ENCODE measurements at places on chromosomes 2 and 18. TPM values are rescaled to one million over a fixed set of nuclear protein-coding genes. Genes with fewer than 3 reads are reported as not detected.
A peak's percentile ranks its signal among the peaks of the same experiment; 100 is the strongest.

DNA sequence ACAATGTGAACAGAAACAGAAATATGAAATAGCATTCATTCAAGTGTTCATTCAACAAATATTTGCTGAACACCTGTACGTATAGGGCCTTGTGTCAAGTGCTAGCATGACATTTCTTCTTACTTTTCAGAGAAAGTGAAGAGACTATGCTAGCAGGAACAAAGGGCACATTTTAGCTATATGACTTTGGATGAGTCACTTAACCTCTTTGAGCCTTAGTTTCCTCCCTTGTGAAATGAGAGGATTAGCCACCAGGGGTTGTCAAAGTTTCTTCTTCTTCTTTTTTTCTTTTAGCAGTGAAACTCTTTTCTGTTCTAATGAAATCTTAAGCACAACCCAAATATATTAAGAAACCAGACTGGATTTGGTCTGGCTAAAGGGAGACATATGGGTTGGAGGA, 53.1 kb downstream of the FIGN start:
- DNase-seq, result no peak

REG3G gene
- total RNA-seq, result not detected

- no peak for DNase-seq
Observed at GRCh38 chr18:35489913-35490490, 7.8 kb downstream of the INO80C start.

GRCh38 chr2:213806125-213806726, 522.0 kb downstream of the SPAG16 start:
- DNase-seq, result no peak

- no peak for DNase-seq
Observed at GRCh38 chr2:110994250-110994961, 126.3 kb upstream of the BCL2L11 start.

CDKL4 gene
- total RNA-seq, result 0.60 TPM

DNA sequence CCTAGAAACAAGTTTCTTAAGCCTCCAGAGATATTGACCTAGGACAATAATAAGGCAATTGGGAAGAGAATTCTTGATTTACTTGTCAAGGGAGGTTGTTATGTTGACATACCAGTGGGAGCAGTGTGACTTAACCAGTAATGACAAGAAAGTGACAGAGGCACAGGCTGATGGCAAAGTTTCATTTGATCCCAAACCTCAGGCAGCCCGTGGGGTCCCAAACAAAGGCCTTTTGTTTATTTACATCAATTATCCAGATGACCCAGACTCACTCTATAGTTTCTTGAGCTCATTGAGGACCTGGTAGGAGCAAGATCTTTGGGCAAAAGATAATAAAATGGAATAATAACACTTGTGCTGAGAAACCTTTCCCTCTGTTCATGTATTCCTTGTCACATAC, 336.8 kb downstream of the ARL6IP6 start:
- no peak for DNase-seq

- no peak for DNase-seq
Observed at GRCh38 chr2:21571686-21572085, 447.9 kb downstream of the TDRD15 start.

DNA sequence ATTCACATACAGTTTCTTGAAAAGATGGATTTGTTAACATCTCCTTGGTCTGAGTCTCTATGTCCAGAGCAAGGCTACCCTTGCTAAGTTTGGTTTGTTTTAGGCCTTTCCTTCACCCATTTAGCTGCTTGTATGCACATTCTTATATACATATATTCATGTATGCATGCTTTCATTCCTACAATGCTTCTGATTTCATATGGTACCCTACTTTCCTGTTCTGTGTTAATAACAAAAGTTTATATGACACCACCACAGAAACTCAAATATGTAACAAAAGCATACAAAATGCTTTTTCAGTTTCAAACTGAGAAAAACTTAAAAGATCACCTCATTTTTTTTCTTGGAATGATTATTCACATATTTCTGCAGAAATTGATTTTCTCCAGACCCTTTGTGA, 39.4 kb downstream of the OSGEPL1 start:
- DNase-seq, result no peak

DNA sequence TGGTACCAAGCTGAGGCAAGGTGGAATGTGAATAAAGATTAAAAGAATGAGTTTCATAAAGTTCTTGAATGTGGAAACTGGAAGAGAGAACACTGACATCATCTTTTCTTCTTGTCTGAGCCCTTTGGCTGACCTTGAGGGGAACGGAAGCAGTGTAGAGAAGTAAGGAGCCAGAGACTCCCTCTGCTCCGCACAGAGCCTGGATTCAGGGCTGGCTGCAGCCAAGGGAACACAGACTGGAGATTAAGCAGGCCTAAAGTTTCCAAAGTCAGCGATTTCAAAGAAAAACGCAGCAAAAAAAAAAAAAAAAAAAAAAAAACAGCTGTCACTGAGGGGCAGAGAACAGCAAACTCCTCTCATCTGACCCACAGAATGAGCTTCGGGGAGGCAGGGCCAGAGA, 19.3 kb upstream of the ALK start:
- no peak for DNase-seq

GRCh38 chr2:230961091-230961491, 34.8 kb upstream of the SPATA3 start:
- no peak for DNase-seq

RSAD2 gene
- total RNA-seq, result 3.7 TPM

- no peak for DNase-seq
Observed at GRCh38 chr18:8717011-8717770, 11.8 kb downstream of the MTCL1 start.

DNA sequence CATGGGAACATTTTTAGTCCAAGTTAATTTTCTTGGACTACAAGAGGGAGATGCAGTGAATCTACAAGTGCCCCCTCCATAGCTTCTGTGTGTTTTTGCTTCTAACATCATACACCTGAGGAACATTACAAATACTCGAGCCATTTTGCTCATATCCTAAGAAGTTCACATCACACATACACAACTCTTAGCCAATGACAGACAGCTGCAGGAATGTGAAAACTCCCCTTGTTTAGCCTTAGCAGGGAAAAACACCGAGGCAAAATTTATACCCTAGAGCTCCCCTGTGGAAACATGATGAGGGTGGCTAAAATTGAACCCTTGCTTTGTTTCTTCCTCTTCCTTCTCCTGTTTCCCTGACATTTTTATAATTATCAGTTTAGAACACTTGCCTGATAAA, 928.3 kb upstream of the NRXN1 start:
- no peak for DNase-seq

- no peak for DNase-seq
Observed at GRCh38 chr2:232476791-232477190, 10.8 kb downstream of the ECEL1 start.

- peak; percentile 72 for DNase-seq
Observed at GRCh38 chr2:36356298-36356989, 866 bp downstream of the CRIM1 start.

- no peak for DNase-seq
Observed at GRCh38 chr2:214377286-214377624, 33.6 kb upstream of the VWC2L start.

ADD2 gene
- total RNA-seq, result 1.3 TPM

- DNase-seq, result no peak
Observed at GRCh38 chr18:58997811-58998337, 133.2 kb downstream of the ZNF532 start.

- no peak for DNase-seq
Observed at GRCh38 chr2:88659538-88659915, 31.9 kb upstream of the RPIA start.

DNA sequence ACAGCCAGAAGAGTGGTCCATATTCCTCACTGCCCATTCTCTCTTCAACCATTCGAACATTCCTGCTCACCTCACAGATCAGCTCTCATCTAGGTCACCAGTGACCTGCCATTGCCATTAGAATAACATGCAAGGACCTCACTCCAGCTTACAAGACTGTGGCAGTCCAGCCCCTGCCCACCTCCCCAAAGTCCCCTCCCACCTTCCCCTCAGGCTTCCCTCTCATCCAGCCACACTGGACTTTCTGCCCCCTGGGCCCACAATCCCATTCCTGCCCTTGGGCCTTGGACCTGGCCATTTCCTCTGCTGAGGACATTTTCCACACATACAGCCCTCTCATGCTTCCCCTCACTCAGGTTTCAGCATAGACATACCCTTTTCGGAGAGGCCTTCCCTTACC, 5.2 kb upstream of the TMEM177 start:
- DNase-seq, result no peak

- DNase-seq, result no peak
Observed at GRCh38 chr2:219513787-219514186, 495 bp upstream of the ASIC4 start.

CHST10 gene
- 25.8 TPM for total RNA-seq

DNA sequence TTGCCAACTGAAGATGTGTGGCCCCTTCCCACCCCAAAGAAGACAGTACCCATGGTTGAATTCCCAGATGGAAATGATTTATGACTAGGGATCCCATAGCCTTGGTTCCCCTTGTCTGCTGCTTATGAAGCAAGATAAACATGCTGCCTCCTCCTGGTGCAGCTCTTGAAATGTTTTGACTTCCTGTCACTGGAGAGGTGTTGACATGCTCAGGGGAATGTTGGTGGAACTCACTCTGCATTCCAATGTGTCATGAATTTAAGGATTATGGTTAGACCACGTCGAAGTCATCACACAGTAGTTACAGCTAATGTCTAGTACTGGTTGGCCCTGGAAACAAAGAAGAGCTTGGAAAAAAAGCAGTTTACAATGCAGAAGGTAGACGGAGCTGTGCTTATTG, 69.0 kb upstream of the FAM110C start:
- DNase-seq, result no peak

DNA sequence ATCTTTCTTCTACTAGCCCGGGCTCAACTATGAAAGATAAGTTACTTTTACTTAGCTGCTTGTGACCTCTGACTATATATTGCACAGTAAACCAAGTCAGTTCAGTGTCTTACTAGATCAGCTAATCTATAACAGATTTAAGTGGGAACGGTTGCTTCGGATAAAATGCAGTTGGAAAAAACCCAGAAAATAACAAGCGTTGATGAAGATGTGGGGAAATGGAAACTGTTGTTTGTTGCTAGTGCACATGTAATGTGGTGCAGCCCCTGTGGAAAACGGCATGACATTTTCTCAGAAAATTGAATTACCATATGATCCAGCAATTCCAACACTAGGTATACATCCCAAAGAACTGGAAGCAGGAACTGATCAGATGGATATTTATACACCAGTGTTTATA, 248.5 kb downstream of the PRKCE start:
- DNase-seq, result no peak

DNA sequence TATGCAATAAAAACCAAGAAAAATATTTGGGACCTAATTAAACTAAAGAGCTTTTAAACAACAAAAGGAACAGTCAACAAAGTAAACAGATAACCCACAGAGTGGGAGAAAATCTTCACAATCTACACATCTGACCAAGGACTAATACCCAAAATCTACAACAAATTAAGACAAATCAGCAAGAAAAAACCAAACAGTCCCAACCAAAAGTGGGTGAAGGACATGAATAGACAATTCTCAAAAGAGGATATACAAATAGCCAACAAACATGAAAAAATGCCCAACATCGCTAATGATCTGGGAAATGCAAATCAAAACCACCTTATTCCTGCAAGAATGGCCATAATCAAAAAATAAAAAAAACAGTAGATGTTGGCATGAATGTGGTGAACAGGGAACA, 250.1 kb downstream of the C1D start:
- DNase-seq, result no peak

DCDC2C gene
- not detected for total RNA-seq

DNA sequence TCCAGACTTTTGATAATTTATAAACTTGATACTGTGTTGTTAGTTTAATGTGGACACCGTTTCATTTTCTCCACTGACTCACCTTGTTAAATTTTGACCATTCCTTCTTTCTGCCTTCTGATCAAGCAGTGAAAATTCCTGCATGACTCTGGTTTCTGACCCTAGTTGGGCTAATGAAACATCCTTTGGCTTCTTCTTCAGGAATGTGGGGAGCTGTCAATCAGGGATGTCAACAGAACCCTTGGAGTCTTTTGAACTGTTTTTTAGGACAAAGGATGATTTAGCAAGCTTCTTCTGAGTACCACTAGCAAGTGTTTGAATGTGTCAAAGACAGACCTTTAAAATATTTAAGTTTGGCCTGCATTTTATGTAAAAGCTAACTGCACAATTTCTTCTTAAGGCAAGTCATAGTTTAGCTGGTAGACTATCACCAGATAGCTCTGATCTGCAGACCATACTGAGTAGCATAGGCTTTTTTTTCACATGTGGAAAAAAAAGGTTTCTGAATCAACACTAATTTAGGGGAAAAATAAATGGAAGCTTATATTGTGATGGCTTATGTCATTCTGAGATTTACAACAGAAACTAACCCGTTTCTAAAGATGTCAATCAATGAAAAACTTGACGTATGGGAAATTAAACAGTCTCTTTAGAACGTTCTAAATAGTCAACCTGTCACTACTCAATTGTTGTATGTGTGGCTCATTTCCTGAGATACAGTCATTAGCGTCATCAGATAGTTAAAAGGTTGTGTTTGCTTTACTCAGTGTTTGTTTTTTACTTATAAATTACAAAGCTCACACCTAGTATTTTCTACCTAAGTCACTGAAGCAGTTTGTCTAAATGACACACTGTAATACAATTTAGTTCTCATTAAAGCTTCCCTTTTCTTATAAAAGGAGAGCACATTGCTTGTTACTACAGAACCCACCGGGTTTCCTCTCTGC, 311.4 kb downstream of the PTPRM start:
- no peak for DNase-seq

PRSS56 gene
- 0.09 TPM for total RNA-seq

- no peak for DNase-seq
Observed at GRCh38 chr2:168566974-168567665, 111.0 kb downstream of the CERS6 start.

DNA sequence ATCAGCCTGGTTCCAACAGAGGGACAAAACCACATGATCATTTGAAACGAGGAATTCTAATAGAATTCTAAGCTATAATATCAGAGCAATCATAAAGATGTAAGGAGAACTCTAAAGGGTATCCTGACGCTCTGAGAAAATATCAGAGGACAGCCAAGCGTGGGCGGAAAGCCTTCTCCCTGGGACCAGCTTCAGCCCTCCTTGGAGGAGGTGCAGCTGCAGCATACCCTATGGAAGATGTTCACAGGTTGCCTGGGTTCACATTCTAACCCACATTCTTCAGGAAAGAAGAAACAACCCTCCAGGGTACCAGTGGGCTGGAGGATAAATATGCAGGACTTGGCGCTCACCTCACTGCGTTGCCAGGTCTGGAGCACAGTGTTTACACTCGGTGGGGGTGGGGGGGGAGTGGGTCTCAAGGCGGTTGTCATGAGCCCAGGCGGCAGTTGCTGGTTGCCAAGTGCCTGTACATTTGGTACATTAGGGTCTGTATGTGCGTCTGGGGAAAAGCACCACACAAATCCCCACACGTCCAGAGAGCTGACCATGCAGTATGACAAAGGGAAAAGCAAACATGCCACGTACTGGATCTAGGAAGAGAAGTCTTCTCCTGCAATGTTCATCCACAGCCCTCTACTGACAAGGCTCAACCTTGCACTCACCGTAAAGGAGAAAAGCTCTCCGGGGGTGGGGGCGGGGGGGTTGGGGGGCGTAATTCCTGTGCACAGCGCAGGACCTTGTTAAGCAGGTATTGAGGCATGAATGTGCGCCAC, 80.5 kb downstream of the CDH19 start:
- no peak for DNase-seq
